ENCODE measurements at places on chromosomes 7 and 10.
A peak's percentile ranks its signal among the peaks of the same experiment; 100 is the strongest.

DNA sequence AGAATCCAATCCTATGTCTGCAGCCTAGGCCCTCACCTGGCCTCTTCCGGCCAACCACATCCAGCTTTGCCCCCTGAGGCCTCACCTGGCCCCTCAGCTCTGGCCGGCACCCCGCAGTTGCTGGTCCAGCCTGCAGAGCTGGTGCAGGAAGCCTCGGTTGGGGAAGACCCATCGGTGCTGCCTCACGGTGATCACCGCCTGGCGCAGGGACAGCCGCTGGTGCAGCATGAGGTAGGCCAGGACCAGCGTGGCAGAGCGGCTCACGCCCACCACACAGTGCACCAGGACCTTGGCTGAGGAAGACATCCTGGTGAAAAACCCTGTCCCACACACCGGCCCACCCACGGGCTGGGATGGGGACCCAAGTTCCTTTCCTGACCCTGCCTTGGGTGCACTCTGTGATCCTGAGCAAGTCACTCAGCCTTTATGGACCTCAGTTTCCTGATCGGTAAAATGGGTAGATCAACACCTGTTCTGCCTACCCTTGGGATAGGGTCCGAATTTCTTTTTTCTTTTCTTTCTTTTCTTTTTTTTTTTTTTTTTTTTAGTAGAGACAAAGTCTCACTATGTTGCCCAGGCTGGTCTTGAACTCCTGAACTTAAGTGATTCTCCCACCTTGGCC is 5.8 kb upstream of the SAMD8 start:
- no peak for DNase-seq

- DNase-seq, result peak; percentile 5
Observed at GRCh38 chr7:65239324-65239706, 134.3 kb upstream of the ZNF92 start.

DNA sequence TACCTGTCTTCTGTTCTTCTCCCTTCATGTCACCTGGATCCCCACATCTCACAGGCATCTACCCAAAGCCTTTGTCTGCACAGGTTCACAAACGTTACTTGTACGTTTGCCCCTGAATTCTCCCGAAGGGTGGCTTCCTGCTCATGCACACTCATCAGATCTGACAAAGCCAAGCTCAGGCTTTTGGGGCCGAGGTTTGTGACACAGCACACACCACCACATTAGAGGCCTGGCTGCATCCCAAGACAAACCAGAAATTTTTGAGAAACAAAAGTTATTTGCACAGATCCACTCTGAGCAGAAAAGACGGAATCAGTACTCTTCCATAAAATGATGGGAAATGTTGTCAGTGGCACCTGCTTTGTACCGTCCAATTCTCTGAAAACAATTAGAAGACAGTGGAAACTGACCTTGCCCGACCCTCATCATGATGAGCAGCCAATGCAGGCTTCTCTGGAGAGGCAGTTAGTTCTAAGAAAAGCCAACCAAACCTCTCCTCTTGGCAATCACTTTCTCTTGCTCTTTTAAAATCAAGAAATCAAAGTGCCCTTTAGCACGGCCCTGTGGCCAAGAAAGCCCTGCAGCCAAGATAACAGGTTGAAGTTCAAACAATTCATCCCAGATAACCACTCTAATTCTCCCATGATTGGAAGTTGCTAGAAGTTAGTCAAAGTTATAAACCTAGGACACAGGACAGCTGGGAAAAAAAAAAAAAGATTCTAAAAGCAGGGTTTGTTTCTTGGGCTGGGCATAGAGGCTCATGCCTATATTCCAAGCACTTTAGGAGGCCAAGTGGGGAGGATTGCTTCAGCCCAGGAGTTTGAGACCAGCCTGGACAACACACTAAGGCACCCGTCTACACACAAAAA is 13.6 kb upstream of the SVIL start:
- peak; percentile 46 for DNase-seq

GRCh38 chr10:72000073-72001032 is 36.2 kb downstream of the CHST3 start:
- DNase-seq, result no peak

- no peak for DNase-seq
Observed at GRCh38 chr10:17316488-17317170, 88.6 kb downstream of the VIM start.

- DNase-seq, result no peak
Observed at GRCh38 chr10:47380341-47381102, 3.6 kb downstream of the ZNF488 start.

Measured in AG08395 (cell line).